Adrenal gland (tissue), 19 donors: ENCODE measurements at places on chromosomes 1 and 21.

- peak; percentile 96 for DNase-seq
These were observed 996 bp upstream of the TMEM51 start for GRCh38 chr1:15152318-15153183.

- DNase-seq = no peak
These were observed 439.5 kb downstream of the PLPP3 start for GRCh38 chr1:56139836-56140235.

DNA sequence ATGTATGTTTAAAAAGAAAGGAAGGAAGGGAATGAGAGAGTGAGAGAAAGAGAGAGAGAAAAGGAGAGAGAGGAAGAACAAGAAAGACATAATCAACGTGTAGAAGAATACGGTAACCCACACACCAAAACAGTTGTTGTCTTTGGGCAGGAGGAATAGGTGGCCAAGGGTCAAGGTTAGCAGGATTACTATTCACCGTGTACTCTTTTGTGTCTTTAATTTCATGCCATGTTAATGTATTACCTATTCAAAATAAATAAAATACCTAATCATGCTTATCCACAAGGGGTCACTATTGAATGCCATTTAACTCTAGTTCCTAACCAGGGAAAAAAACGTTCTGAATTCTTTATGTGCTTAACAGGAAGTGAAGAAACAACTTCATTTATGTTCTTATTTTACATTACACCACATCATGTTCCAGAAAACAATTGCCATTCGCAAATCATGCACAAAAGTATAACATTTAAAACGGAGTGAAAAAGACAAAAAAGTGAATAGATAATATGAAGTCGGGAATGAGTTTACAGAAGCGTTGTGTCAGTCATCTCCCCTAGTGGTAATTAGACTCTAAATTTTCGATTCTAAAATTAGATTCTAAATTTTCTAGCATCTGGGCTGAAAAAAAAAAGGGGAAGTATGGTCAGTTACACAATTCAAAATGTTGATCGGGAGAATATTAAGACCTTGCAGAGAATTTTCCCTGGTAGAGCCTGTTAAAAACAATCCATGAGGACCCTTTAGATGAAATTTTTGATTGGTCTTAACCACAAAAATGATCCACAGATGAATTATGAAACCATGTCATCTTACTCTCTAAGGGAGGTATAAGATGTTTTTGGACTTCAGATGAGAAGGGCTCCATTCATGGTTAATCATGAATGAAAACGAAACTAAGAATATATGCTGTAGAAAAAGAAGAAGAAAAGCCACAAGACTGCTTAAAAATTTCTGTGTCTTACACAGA lies 700 bp upstream of the KMO start:
- no peak for DNase-seq

DNA sequence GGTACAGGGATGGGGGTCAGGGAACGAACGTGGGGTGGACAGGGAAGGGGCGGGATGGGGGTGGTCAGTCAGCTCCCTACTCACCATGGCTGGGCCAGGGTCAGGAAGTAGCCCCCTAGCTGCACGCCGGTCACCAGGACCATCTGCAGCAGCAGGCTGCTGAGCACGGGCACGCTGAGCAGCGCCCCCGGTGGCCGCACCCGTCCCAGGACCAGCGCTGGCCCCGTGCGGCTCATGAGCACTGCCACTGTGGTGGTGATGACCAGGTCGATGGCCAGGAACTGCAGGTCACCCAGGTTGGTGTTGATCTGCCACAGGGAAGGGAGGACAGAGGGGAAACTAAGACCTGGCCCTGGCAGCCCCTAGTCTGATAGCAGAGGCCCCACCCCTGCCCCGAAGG lies 6.5 kb upstream of the MFAP2 start:
- no peak for DNase-seq

GRCh38 chr1:39908534-39908933 lies 6.8 kb upstream of the MYCL start:
- no peak for DNase-seq
